Stimulated activated CD8-positive, alpha-beta memory T cell treated with anti-CD3 and anti-CD28 coated beads, Interleukin-4, amount 100 ng/mL, for 1 hour (primary cell): ENCODE measurements at places on chromosomes 11 and 22.

DNA sequence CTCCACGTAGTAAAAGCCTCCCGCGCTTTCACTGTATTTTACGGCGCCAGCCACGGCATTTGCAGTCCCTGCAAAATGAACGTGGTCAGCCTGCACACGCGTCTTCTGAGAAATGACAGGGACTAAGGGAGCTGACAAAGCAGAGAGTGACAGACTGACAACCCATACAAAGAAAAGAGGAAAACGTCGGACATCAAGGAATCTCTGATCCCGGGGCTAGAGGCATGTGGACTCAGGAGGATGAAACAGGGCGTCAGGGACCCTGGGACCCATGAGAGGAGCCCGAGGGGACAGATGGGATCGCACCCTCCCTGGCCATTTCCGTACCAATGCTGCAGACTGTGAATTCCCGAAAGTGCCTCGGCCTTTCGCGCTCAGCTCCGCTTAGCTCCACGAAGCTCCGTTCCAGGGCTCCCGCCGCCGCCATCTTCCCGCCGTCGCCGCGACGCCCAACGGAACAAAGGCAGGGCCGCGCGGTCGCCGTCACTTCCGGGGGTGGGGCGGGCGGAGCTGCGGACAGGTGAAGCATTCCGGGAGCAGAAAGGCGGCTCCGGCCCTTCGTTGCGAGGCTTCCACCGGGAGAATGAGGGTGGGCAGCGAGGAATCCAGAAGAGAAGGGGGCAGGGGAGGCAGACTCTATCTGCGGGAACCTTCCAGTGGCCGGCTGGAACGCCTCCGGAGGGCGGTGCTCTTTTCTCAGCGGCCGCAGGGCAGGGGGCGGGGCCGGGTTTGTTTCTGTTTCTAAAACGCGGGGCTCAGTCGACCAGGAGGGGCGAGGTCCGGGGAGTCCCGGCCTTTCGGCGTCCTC, at the start of gene NUP160:
Gene NUP160 (minus strand): TSS at position 459 of the 808 bp plus-strand sequence. CDS start 32 bp downstream, at position 427.
- DNase-seq: peak; percentile 76

- DNase-seq: no peak
These were observed 8.8 kb downstream of the KRTAP5-5 start for GRCh38 chr11:1638344-1638743.

DNA sequence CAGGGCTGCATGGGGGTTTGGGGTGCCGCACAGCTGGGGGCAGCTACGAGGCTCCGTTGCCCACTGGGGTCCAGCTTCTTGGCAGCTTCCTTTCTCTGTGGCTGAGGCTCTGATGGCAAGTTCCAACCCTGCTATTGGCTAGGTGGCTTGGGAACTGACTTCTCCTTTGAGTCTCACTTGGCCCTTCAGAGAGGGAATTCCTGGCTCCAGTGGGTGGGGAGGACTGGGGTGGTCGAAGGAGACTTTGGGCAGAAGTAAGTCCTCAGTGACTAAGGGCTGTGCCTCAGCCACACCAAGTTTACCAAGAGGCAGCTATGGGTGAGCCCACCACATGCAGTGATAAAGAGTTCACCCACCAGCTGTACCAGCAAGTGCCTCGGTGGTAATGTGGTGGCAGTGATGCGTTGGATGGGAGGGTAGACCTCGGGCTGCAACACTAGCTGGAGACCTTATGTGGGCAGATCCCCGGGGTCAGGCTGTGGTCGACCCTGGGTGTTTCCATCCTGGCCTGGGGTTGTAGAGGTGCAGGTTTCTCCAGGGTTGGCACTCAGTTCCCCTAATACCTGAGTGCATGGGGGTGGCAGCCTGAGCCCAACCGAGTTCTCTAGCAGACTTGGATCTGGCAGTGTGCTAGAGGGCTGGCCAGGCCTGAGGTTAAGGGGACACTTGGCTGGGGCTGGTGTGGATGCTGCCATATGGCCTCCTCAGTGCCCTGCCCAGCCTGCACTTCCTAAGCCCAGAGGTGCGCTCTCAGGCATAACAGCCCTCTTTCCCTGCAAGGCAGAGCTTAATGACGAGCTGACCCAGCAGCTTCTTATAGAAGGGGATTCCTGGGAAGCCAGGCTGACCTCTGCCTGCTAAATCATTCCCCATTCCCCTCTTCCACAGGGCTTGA, 197.0 kb upstream of the CADM1 start:
- DNase-seq: no peak

- no peak for DNase-seq
These were observed 31.3 kb downstream of the CEP57 start for GRCh38 chr11:95821640-95822039.

- DNase-seq: no peak
These were observed 10.8 kb downstream of the PANX1 start for GRCh38 chr11:94139416-94139815.

- no peak for DNase-seq
These were observed 25.6 kb downstream of the FADS2 start for GRCh38 chr11:61853698-61854169.

GRCh38 chr22:19657252-19658056, 56.8 kb upstream of the SEPTIN5 start:
- no peak for DNase-seq
